ENCODE measurements at places on chromosomes 5 and 9.
A peak's percentile ranks its signal among the peaks of the same experiment; 100 is the strongest.

DNA sequence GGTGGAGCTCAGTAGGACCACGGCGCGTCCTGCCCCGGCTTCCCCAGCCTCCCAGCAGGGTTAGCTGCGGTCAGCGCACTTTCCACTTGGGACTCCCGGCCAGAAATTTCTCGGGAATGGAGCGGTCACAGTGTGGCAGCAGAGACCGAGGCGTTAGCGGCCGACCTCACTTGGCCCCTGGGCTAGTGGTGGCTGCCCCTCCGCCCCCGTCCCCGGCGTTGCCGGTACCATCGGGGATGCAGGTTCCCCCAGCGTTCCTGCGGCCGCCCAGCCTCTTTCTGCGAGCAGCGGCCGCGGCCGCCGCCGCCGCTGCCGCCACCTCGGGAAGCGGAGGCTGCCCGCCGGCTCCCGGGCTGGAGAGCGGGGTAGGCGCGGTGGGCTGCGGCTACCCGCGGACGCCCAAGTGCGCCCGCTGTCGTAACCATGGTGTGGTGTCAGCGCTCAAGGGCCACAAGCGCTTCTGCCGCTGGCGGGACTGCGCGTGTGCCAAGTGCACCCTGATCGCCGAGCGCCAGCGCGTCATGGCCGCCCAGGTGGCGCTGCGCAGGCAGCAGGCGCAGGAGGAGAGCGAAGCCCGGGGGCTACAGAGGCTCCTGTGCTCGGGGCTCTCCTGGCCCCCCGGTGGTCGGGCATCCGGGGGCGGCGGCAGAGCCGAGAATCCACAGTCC is 460 bp downstream of the DMRTA1 start:
- peak; percentile 13 for DNase-seq

DNA sequence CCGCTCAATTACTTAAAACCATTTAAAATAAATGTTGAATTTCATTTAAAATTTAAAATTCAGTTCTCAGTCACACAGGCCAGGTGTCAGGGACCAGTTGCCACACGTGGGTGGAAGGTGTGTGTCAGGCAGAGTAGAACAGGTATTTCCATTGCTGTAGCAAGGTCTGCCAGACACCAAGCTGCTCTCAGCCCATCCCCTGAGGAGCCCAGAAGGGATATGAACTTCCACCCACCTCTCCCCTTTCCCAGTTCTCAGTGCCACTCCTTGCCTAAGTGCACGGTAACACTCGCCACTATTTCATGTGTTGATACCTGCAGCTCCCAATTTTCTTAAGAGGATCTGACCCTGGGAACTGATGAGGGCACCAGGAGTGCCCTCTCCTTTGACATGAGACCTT is 12.7 kb downstream of the SYK start:
- DNase-seq = no peak

GRCh38 chr9:107983181-107983603 is 493.6 kb upstream of the KLF4 start:
- DNase-seq = no peak

DNA sequence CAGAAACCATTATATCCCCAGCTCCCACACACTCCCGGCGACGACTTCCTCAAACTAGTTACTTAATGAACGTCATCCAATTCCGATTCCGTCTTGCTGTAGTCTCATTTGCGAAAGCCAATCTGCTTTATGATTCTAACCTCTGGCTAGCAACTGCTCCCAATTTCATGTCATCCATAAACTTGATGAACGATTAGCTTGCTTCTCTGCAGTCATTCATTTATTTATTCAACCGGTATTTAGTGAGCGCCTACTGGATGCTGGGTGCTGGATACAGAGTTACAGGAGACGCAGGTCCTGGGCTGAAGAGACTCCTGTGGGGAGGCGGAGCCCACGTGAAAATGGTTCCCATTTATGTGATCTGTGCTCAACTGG is 46.2 kb downstream of the TSPAN17 start:
- no peak for DNase-seq

GRCh38 chr5:14830210-14831005 is 41.2 kb downstream of the ANKH start:
- DNase-seq = no peak

GRCh38 chr5:74538206-74538661 is 102.3 kb downstream of the ENC1 start:
- DNase-seq = no peak

DNA sequence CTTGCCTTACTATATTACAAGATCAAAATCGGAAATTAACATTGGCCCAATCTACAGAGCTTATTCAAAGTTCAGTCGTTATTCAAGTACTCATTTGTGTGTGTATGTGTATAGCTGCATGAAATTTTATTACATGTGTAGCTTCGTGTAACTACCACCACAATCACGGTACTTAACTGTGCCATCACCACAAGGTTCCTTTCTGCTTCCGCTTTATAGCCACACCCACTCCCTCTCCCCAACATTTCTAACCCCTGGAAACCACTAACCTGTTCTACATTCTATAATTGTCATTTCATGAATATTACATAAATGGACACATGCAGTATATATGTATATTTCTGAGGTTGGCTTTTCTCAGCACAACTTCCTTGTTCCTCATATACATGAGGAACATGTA is 4.0 kb upstream of the TEX48 start:
- no peak for DNase-seq

DNA sequence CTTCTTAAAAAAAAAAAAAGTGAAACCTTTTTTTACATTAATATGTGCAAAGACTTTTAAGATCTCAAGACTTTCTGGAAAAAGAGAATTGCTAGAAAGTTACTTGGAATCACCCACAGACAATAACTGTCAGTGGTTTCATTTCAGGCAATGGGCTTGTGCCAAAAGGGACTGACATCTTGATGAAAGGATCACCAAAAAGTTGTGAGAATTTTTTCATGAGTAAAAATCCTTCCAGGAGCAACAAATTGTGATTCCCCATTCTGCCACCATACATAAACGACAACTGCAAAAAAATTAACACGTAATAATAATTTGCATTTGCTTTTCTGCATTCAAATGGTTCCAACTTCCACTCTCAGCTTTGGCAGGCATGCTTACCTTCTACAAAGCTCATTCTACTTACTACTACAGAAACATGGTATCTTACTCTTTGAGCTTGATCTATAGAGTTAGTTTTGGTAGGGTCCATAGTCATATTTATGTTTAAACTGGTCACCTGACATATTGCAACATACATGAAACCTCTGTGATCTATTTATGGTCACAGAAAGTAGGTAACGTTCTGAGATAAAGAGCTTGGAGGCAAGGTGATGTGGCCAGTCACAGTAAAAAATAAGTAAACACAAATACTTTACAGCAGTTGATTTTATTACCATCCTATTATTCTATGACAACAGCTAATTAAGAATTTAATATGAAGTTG is 3.0 kb downstream of the NREP start:
- no peak for DNase-seq

DNA sequence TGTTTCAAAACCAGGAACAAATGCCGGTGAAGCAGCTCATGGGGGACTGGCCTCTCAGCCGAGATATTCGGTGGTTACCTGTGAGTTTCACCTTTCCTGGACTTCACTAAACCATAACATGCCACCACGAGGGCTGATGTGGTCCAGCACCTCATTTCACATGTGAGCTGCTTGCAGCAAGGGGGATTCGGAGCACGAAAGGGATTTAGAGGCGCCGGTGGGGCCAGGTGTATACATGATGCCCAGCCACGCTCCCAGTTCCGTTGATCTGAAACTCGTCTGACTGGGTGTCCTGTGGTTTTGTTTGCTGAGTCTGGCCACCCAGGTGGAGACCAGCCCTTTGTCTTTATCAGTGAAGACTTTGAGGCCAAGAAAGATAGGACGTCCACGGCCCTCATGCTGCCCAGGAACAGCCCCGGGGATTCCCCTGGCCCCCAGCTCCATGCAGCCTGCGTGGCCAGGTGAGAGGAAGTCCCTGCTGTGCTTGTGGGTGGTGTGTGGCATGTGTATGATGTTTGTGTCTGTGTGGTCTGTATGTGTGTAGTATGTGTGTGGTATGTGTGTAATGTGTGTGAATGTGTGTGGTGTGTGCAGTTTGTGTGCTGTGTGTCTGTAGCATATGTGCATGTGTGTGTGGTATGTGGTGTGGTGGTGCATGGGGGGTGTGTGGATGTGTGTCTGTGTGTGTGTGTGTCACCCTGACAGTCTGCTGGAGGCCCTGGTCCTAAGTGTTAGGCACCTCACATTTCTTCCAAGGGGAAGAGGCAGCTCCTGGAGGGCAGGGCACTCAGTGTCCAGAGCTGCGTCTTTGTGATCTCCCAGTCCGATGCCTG is 23.4 kb downstream of the PHF2 start:
- no peak for DNase-seq

GRCh38 chr5:103476811-103477210 is 85.8 kb downstream of the NUDT12 start:
- DNase-seq = no peak

DNA sequence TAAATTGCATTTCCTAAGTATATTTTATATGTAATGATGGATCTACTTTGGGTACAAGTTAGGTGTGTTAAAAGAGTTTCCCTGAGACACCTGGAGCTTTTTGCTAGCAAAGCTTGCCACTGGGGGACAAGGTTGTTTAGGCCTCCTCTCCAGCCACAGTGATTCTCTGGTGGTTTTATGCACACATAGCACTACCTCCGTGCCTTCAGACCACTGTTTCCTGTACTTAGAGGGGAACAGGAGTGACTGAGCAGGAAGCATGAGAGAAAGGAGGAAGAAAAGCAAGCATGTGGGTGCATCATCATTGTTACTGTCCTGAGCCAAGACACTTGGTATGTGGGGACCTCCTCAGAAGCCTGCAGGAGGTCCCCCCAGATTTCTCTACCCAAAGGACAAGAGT is 272.1 kb downstream of the RASEF start:
- no peak for DNase-seq

DNA sequence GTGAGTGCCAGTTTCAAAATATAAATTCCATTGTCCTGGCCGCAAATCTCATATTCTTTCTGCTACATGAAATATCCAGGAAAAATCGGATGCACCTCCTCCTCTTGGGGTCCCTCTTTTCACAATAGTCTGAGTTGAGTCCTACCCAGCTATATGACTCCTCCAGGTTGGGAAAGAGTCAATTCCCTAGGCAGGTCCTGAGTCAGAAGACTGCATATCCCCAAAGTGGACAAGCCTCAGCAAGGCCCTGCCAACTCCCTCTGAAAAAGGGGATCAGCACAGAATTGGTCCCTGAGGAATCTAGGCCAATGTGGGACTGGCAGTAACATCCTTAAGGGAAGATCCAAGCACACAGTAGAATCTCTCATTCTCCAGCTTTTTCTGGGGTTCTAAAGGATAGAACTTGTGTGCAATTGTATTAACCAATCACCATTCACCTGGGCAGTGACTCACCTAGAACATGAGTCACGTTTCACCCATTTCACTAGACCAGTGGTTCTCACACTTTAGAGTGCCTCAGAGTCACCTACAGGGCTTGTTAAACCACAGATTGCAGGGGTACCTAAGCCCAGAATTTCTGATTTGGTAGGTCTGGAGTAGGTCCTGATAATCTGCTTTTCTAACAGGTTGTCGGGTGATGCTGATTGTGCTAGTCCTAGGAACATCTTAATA is 44.7 kb upstream of the TMEM215 start:
- DNase-seq = no peak

DNA sequence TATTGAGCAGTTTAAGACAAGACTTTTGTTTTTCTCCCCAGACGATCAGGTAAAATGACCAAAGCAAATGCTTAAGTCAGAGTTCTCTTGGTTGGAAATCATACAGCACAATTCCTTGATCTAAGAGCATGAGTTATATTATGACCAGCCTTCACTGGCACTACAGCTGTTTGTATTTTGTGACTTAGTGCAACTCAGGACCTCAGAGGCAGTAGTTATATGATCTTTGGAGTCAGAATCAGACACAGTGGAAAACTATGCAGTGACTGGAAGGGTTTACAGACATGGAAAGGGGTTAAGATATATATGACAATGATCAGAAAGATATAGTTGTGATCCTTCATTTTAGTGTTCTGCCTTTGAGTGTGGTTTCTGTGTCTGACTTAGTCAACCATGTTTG is 24.3 kb downstream of the RAD23B start:
- no peak for DNase-seq

DNA sequence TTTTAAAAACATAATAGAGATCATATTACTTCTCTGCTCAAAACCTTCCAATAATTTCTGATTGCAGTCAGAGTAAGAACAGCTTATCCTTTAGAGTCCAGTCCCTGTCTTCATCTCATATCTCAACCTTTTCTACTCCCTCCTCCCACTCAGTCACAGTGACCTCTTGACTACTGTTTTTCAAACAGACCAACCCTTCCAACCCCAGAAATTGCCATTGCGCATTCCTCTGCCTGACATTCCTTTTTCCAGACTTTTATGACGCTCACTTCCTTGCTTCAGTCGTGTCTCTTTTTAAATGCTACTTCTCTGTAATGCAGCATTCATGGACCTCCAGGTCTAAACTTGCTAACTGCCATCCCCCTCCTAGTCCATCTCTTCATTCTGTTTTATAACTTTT is 800.5 kb downstream of the BRINP1 start:
- DNase-seq = no peak

DNA sequence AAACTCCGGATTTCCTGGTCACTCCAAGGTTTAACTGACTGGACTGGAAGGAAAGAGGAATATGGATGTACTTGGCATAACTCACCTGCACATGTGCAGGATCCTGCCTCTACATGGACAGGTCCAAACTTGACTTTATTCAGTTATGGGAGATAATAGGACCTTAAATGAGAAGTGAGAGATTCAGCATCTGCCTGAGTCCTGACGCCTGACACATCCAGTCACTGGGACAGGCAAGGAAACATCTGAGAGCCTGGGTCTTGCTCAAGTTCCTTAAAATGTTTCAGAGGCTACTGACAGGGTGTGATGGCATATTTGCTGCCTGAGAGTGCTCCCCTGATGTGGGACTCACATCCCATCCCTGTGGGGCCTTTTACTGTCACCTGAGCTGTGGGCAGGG is 34.9 kb downstream of the ZNF354A start:
- DNase-seq = no peak

- DNase-seq = no peak
Measured at GRCh38 chr5:16619136-16619535, 2.3 kb upstream of the RETREG1 start.

- no peak for DNase-seq
Measured at GRCh38 chr5:140358738-140359310, 1.2 kb upstream of the SLC4A9 start.

All from activated T-helper 9 cell treated with anti-CD3 and anti-CD28 coated beads, Interleukin-2, amount 50 U/mL, for 16 hours (primary cell).